ENCODE measurements at places on chromosomes 12 and 14.

GRCh38 chr14:103819503-103820307, 27.7 kb downstream of the PPP1R13B start:
- peak; percentile 89 for DNase-seq

DNA sequence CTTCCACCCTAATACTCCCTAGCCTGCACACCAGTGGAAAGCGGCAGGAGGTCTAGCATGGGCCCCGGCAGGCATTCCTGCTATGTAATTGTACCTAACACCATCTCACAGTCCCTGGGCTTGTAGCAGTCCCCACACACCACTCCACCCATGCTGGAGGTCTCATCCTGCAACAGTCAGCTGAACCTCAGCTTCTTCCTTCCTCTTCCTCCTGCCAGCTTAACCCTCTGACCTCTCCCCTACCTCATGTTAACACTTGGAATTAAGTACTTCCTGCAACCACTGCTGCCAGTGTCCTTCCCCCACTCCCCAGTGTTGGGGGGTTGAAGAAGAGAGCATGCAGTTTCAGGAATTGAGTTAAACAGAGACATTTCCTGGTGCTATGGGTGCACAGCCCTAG, 7.6 kb downstream of the ADCY4 start:
- DNase-seq, result no peak

DNA sequence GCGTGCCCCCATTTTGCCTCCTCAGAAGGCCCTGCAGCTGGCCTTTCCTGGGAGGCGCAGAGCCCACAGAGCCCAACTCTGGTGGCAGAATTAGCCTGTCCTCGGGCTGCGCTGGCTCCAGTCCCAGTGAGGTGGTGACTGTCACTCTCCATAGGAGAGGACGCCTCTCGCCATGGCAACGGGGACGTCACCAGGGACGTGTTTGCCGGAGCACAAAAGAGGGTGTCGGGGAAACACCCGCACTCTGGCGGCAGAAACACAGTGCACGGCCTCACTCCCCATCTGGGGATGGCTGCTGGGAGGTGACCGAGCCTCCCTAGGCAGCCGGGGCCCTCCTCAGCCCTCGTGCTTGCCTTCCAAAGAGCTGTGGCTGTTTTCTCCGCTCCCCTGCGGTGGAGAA, 50.2 kb upstream of the NCOR2 start:
- no peak for DNase-seq

GRCh38 chr12:98198261-98198982, 317.0 kb upstream of the TMPO start:
- no peak for DNase-seq

GRCh38 chr12:31220061-31220460, 105.9 kb downstream of the SINHCAF start:
- DNase-seq, result no peak

DNA sequence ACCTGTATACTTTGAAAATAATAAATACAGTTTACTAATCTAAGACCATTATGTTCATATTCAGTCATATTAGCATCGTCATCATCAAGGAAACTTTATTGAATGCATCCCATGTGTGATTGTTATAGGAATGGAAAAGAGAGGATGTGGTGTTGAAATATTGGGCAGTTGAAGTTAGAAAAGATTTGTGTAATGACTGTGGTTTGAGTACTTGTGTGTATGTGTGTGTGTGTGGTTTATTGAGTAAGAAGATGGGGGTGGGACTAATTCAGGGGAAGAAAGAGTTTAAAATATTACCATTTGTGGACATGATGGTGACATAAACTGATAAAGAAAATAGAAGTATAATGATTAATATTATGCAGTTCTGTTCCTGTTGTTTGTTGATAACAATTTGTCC, 238.7 kb upstream of the SEL1L start:
- no peak for DNase-seq

DNA sequence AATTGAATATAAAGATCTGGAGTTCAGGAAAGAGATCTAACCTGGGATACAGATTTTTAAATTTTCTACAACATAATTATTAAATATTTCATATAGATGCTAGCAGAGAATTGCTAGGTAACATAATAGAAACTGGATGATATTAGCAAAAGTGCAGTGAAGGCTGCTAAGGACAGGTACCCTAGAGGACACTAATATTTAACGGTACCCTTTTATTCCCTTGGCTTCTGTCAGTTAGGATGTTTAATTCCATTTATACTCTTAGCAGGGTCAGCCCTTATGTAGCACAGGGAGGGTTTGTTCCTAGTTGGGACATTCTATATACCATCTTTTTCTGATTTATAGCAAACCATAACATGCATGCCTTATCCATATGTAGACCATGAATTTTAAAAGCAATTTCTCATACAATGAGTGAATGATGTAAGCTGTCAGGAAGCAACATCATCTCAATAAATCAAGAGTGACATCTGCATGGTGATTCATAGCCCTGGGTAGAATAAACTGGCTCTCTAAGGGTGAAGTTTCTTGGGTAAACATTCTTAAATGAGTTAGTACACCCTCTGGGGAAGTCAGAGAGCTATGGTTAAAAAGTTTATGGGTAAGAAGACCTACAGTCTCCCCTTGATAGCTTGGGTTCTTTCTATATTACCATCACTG, 404.4 kb upstream of the MGAT4C start:
- DNase-seq, result no peak
